ENCODE measurements at places on chromosomes 4 and X. TPM values are rescaled to one million over a fixed set of nuclear protein-coding genes. Genes with fewer than 3 reads are reported as not detected.

DNA sequence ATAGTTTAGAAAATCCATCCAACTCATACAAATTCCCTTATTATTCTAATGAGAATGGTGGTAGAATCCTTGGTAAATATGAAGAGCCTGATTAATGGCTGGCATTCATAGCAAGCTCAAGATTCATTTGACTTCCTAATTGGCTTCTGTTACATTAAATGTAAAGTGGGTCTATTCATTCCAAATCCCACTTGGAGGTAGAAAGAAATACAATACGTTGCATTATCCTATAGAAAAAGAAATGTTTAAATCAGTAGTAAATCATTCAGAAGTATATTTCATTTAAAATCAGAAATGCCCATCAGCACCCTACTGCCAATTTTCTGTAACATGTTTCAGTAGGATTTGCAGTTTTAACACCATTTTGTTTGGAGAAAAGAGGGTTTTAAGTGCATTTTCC is 6.7 kb downstream of the ADGRG4 start:
- DNase-seq: no peak

DNA sequence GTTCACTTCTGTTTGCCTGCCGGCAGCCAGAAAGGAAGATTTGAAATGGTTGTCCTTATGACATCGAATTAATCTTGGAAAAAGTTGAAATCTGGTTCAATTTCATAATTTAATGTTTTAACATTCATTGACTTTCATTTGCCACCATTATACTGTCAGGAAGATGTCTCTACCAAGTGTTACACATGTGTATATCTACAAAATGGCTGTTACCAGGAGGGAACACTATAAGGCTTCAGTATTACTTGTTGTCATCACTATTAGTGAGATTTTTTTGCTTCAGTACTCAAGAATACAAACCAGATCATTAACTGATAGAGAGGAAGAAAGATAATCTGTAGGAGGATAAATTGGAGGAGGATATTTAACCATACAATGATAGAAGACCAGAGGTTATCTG is 71.2 kb downstream of the TSPAN7 start:
- no peak for DNase-seq

DNA sequence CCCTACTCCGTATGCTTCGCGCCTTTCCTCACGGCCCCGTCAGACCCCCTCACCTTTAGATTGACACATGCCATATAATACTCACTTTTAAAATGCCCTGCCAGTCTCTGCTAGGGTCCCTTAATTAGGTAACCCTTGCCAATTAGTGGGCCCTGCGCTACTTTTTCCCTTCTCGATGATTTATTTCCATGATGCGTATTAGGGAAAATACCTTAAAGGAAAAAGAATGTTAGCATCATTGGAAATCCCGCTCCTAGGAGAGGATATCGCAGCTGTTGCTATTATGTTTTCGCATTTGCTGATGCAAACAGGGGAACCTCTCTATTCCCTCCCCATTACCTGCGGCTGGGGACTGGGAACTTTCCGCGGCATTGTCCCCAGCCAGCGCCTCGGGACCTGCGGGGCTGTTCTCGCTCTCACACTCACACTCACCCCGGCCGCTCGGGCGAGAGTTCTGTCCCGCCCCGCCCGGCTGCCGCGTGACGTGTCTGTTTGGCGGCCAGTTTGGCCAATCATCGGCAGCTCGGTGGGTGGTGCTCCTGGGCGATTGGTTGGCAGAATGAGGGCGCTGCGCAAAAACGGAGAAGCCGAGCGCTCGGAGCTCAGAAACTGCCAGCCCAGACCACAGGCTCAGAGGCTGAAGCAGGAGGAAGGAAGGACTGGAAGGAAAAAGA is at the start of gene PCDH10:
Gene PCDH10 (plus strand): TSS at position 605 of the 674 bp plus-strand sequence. CDS start 847 bp downstream, outside the sequence.
- peak; percentile 49 for DNase-seq

GRCh38 chr4:106690487-106690886 is 321.9 kb upstream of the GIMD1 start:
- DNase-seq: no peak

GRCh38 chr4:169315530-169316343 is 45.0 kb upstream of the SH3RF1 start:
- DNase-seq: no peak

GRCh38 chr4:148735432-148736155 is 293.4 kb upstream of the NR3C2 start:
- peak; percentile 48 for DNase-seq

- no peak for DNase-seq
Observed at GRCh38 chr4:140635606-140636005, 66.8 kb upstream of the UCP1 start.

DNA sequence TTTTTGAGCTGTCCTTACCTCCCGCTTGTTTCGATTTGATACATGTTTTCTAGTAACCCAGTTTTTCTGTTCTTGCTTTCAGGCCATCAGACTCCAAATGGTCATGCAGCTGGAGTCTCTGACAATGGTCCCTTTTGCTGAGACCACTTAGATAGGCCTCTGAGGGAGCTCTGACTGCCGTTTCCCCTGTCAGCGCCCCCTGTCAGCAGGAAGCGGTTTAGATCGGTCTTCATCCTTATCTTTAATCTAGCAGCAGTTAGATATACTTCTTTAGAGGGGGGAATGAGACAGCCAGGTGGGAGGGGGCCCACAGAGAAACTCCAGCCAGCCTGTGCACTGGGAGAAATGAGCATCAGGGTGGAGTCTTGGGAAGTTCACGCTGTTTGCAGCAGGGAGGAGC is 457.9 kb downstream of the GPAT3 start:
- DNase-seq: no peak

DNA sequence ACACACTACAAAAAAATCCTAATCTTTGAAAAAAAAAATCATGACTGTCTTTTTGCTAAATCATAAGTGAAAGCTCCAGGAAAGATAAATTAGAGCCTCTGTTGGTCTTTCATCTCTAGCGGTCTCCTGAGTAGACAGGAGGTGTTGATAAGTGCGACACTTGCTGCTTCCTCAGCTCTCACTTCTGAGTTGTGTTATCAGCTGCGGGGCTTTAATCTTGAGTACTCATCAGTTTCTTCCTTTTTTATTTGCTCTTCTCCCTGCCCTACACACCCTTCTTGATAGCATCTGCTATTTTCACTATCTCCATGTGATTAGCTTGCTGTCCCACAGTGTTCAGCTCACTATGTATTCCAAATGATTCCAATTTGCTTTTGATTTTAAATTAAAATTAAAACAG is 1449.2 kb downstream of the C4orf33 start:
- no peak for DNase-seq

DNA sequence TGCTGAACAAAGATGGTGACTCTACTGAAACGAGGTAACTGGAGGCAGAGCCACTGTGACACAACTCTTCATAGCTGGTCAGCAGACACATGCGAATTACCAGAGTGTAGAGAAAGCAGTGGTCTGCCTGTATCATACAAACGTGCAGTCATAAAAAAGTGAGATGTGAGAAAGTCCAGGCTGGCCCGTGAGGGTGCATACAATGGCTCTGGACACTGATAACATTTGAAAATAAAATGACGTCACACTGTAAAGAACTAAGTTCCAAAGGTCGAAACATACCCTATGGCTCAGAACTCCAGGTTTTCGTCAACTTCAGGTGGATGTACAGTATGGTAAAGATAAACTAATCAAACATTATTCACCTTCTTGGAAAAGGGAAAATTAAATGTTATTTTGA is 95.7 kb downstream of the SHISA3 start:
- no peak for DNase-seq

DNA sequence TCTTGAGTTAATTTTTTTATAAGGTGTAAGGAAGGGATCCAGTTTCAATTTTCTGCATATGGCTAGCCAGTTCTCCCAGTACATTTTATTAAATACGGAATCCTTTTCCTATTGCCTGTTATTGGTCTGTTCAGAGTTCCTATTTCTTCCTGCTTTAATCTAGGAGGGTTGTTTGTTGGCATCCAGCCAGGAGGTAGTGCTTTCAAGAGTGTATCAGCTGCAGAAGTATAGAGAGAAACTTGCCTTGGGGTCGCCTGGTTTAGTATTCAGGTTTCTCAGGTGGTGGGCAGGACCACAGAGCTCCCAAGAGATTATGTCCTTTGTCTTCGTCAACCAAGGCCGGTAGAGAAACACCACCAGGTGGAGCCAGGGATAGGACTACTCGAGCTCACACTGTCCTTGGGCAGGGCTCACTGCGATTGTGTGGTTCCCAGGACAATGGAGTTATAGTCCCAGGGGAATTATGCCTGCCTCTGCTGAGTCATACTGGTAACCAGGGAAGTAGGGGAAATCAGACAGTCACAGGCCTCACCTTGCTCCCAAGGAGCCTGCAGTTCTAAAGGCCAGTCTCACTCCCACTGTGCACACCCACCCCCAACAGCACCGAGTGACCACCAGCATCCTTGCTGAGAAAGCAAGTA is 168.1 kb downstream of the VSIG4 start:
- DNase-seq: peak; percentile 43

- DNase-seq: no peak
Observed at GRCh38 chr4:46922205-46922604, 13.2 kb upstream of the COX7B2 start.

- no peak for DNase-seq
Observed at GRCh38 chrX:71976753-71977152, 66.1 kb downstream of the NHSL2 start.

- no peak for DNase-seq
Observed at GRCh38 chrX:126551725-126552312, 795 bp downstream of the DCAF12L1 start.

DNA sequence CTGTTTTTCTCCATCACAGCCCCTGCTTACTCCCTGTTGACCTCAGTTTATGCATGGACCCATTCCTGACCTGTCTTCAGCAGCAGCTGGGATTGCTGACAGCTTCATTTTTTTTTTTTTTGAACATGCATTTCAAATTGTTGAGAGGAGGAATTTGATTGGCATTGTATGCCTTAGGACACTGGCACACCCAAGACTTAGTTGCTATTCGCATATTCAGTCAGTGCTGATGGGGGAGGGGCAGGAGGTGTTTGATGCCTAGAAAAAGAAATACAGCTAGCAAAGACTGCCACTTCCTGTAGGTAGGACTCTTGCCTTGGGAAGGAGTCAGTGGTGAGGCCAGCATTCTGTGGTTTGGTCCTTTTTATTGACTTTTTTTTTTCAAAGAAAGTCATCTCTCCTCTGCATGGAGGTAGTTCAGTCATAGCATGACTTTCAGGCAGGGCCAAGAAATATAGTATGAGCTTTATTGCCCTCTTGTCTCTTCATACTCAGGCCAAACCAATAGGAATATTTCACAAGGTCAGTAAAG is 33.6 kb upstream of the XK start:
- peak; percentile 13 for DNase-seq

DNA sequence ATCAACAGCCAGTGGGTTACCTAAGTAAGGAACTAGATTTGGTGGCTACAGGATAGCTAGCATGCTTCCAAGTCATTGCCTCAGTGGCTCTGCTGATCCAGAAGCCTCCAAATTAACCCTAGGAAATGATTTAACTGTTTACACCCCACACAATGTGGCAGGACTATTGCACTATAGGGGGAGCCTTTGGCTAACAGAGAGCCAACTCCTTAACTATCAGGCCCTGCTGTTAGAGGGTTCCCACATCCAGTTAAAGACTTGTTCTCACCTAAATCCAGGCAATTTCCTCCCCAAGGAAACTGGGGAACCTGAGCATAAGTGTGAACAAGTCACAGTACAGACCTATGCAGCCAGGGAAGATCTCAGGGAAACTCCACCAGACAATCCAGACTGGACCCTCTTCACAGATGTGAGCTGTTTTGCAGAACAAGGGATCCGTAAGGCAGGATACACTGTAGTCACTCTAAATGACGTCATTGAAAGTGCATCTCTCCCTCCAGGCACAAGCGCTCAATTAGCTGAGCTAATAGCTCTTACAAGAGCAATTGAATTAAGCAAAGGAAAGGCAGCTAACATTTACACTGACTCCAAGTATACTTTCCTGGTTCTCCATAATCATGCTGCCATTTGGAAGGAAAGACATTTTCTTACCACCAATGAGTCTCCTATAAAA is 185.3 kb upstream of the SPOCK3 start:
- DNase-seq: no peak

GRCh38 chr4:15352524-15352923 is 75.3 kb upstream of the C1QTNF7 start:
- DNase-seq: no peak

DNA sequence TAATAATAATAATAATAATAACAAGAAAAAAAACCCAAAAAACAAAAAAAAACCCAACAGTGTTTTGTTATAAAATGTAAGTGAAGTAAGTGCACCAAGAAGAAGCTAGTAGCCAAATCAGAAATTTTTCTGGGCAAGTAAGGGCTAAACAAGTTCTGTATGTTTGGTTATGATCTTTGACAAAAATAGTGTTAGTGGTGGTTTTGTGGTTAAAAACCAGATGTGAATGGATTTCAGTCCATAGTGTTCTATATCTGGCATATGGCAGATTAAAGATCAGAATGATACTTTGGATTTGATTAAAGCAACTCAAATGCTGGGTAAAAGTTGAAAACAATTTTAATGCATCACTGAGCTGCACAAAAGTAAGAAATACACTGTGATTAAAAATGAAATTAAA is 116.5 kb upstream of the NDST4 start:
- no peak for DNase-seq

DNA sequence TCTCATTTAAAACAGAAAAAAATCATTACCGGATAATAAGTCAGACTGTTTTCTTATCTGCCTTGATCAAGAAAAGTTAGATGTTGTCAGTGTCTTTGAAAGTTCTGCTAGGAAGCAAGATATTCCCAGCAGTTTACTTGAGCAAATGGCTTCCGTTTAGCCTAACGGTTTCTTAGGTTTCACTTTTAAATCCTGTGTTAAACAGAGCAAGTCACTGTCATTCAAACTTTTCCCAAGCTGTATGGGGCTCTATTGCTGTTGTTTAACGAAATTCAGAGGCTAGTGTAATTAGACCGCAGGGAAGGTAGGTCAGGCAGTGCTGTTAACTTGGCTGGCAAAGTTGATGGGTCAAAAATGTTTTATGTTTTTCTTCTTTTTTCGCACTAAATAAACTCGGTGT is 80.3 kb upstream of the NEIL3 start:
- no peak for DNase-seq

DNA sequence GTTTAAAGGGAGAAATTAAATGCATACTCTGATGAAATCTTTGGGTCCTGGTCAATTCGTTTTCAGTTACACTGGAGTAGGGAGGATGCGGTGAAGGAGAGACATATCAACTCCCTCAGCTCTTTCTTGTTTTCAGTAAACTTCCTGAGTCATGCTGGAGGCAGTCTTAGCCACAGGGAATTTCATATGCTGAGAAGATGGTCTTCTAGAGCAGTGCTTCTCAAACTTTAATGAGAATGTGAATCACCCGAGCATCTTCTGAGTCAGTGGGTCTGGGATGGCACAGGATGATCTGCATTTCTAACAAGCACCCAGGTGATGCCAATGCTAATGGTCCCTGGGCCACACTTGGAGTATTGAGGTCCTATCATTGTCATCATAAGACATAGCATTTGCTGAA is 214.5 kb downstream of the KIT start:
- DNase-seq: no peak

Gene RNF128
- total RNA-seq: not detected

Gene ASB12
- 0.17 TPM for total RNA-seq

Gene POLN
- total RNA-seq: 0.91 TPM

Gene CT83
- not detected for total RNA-seq

Gene PRR27
- not detected for total RNA-seq

Gene MAGEA2B
- not detected for total RNA-seq

Gene TCP11X2
- not detected for total RNA-seq

Gene HDX
- 0.74 TPM for total RNA-seq

Gene COX7B2
- total RNA-seq: not detected

Gene PCDH7
- not detected for total RNA-seq

Data from activated naive CD4-positive, alpha-beta T cell treated with anti-CD3 and anti-CD28 coated beads for 36 hours (primary cell).